ENCODE measurements at places on chromosomes 16 and 17.

DNA sequence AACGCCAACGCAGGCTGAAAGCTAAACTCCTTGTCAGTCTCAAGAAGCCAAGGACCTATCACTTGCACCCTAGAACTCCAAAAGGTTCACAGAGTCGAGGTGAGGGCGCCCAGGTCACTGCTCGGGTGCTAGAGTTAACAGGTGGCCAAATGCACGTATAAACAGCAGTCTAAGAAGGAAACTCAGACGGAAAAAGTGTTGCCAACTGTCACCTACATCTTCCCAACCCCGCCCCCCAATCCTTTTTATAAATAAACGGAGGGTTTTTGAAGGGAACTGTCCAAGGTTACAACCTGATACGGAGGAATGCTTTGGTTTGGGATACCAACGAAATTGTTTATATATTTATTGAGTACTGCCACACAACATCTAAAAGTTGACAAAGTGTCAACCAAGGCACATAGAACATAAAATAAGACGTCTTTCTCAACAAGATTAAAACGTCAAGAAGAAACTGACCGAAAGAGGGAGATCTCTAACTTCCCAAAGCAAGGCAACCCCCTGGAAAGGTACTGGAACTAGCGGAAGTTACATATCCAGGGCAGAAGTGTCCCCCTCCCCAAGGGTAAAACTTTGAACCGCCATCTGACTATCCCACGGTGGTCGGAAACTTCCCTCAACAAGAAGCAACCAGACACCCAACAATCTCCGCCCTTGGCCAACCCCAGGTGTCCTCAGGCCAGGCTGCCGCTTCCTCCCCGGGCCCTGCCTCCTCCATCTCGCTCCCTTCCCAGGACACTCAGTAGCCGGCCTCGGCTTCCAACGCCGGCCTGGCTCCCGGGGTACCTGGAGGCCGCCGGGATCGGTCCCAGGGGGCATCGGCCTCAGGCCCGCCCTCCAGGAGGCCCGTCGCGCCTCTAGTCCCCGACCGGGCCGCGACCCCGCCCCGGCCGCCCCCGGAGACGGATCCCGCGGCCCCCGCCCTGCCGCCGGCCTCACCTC, 982 bp downstream of the SPAG9 start:
- DNase-seq, result peak; percentile 46

GRCh38 chr17:63540590-63540989, 9.7 kb upstream of the DCAF7 start:
- peak; percentile 16 for DNase-seq

- DNase-seq, result no peak
Observed at GRCh38 chr17:80352991-80353665, 61.8 kb upstream of the ENDOV start.

DNA sequence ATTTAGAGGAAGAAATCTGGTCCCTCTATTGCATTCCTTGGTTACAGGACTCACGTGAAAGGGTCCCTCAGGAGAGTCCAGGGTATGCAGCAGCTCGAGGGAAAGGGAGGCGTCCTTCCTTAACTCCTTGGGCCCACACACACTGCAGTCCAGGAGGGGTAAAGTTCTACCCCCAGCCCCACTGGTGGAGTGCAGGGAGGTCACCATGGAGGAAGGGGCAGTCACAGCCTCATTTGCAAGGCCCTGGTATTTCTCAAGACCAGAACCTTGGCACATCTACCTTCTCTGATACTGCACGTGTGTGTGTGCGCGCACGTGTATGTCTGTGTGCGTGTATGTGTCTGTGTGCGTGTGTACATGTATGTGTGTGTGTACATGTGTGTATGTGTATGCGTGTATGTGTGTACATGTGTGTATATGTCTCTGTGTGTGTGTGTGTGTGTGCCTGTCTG, 11.1 kb downstream of the HIC1 start:
- no peak for DNase-seq

- DNase-seq, result no peak
Observed at GRCh38 chr16:27960619-27961295, 102.8 kb downstream of the GSG1L start.

All from dorsolateral prefrontal cortex (tissue), 122 donors.